ENCODE measurements at places on chromosomes 6 and 20.

DNA sequence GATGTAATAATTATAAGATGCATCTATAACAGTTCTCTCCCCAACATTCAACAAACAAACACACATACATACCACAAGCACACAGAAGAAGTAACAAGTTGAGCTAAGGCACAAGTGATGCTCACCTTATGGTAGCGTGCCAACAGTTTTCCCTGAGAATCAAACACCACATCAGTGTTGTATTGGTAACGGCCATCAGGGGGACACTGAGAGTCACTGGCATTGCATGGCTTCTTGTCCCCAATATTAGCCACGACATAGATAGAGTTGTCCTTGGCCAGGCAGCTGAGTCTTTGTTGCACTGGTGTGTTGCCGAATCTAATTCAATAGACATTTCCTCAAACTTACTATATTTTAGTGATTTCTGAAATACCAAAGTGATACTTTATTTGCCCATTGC is 14.8 kb upstream of the VNN1 start:
- DNase-seq: no peak

DNA sequence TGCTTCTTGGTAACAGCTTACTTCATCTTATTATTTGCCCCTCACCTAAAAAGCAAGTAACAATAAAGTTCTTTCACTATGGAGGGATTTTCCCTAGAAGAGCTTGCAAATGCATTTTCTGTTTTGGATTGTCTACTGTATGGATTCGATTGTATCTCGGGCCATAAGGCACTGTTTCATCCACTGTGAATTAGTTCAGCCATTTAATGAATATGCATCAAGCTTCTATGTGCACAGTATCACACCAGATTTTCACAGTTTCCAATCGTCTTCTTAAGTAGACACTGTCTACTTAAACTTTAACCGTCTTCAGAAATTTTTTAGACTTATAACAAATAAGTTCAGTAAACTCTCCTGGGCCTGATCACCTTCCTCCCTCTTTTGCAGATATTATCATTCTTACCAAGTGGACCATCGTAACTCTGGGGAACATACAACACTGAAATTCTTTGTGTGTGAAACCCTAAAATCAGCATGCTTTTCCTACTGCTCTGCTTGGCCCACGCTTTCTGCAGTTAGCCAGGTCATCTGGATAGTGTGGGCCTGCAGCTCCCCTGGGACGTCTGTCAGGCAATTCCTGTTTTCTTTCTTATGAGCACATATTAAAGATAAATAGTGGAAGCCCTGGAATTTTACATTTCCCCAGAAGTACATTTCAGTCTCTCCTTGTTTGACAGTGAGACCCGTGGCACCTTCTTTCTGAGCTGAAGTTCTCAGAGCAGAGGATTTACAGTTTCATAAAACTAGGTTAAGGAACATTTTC is 136.5 kb upstream of the PDE10A start:
- DNase-seq: no peak

DNA sequence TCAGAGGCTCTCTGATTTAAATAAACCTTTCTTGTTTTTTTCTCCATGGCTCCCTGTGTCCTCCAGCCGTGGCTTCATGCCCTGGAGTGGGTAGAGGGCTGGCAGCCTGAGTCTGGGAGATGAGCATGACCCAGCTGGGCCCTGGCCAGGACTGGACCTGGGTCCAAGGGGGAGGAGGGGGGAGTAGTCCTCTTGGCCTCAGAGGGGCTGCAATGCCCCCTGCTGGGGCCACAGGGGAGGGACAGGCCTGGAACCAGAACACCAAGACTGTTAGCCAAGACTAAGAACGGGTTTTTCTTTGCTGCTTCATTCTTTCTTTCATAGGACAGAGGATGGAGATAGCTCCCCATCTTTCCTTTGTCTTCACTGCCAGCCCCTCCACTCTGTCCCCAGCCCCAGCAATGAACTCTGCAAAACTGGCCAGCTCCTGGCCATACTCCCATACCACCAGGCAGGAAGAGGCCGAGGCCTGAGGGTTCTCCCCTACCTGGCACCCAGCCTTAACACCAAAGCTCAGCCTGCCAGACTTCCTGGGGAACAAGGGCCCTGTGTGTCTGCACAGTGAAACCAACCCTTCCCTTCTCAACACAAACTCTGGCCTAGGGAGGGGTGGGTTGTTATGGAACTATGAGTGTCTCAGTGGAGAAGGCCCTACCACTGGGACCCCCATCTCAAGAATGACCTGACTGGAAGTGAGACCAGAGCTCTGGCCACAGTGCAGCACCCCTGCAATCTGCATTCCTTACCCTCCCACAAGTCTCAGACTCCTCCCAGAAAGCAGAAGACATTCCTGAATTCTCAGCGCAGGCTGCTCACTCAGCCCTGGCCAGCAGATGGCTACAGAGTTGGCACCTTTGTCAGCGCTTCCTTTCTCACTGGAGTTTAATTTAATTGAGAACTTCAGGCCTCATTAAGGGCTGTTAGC is 11.0 kb downstream of the SLC29A1 start:
- peak; percentile 90 for DNase-seq

GRCh38 chr6:160128879-160129516 is 7.4 kb downstream of the SLC22A1 start:
- peak; percentile 40 for DNase-seq

GRCh38 chr20:4247898-4248858 is 232.8 kb upstream of the RNF24 start:
- no peak for DNase-seq

DNA sequence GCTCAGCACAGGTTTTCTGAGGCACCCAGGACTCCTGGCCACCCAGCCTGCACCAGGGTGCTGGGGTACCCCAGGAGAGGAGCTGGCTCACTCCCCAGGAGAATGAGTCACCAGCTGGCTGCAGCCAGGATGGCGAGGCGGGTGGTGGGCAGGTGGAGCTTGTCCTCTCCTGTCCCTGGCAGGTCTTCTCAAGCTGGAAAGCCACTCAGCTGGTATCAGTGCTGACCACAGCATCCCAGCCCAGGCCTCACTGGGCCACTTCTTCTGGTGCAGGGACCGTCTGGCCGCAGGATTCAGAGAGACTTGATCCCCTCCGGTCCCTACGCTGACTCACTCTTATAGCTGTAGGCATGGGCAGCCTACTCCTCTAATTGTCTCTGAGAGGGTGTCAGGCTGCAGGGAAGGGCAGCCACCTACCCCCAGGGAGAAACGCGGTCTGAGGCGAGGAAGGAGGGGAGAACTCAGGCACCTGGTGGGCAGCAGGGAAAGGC is 22.2 kb downstream of the TFEB start:
- no peak for DNase-seq

DNA sequence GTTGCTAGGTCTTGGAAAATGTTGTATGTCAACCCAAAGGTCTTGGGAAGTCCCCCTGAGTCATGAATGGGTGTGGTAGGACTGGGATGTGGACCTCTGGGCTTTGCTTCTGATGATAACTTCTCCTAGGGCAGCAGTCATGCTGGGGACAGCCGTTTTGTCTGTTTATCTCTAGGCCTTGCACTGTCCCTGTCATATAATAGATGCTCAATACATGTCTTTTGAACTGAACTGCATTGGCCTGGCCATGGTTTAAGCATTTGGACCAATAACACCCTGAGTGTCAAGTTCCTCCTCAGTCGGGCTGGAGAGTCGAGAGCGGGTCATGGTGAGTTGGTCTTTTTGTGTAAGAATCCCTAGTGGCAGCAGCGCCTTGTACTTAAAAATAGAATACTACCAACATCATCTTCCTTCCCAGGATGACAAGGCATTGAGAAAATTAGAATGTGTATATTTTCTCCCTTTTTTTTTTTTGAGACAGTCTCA is 43.1 kb downstream of the E2F3 start:
- no peak for DNase-seq

DNA sequence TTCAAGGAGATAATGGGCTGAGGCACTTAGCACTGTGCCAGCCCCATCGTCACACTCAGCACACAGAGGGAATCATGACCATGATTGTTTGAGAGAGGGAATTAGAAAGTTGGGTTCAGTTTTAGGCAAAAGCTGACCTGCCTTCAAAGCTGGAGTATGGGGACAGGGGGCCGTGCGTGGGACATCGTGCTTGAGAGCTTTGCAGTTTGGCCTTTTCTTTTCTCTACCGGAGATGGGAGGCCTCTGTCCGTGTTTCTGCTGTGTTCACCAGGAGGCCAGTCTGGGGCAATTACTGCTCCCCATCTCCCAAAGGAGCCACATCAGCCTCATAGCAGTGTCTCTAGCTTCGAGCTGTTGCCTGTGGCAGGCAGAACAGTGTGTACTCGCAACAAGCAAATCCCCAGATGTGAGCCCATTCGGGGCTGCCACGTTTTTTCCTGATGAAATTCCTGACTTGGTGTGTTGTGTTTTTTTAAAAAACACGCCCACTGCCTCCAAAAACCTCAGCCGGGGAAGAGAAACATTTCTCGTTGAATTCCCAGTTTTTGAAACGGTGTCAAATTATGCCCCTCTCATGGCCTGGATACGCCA is 20.2 kb downstream of the EYA2 start:
- no peak for DNase-seq

DNA sequence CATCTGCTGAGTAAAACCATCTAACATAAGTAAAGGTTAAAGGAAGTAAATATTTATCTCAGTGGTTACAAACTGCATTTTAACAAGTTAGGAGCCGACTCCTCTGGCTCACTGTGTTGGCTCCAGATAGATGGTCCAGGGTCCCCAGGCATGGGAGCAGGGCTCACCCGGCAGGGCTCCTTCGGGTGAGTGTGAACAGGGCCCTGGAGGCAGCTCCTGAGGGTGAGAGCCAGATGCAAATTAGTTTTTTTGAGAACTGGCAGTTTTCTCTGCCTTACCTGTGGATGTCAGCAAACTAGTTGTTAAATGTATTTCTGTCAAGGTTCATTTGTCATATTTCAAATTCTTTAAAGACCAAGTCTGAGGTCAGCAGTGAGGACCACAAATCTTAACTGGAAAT is 21.5 kb downstream of the TPBG start:
- no peak for DNase-seq

DNA sequence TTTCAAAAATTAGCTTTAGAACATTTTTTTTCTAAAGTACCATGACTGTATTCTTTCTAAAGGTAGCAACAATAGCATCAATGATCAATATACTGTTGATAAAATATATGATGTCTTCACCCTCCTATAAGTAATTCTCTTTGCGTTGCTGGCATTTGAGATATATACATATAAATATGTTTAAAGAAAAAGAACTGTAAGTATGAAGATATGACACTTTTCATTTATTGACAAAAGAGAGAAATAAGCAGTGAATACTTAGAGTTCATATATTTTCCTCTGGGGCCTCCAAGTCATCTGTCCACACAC is 49.4 kb upstream of the SCGN start:
- DNase-seq: no peak

Data from coronary artery (tissue), 2 donors.